ENCODE measurements at places on chromosomes 3 and 15. TPM values are rescaled to one million over a fixed set of nuclear protein-coding genes. Genes with fewer than 3 reads are reported as not detected.

The NLGN1 gene
- total RNA-seq, result not detected

- DNase-seq, result no peak
Measured at GRCh38 chr15:66819084-66819483, 117.0 kb downstream of the SMAD6 start.

DNA sequence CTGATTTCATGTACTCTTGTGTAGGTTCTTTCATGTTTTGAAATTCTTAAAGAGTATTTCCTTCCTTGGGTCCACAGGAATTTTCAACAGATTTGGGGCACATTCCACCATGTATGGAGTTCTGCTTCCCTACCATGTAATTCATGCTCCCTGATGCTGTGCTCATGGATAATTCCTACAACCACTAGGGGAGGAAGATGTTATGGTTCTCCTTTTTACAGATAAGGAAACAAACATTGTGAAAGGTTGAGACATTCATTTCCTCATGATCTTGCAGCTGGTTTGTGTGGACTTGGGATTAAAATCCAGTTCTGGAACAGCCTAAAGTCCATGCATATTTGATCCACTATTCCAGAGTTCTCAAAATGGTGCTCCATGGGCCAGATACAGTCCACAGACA is 174.9 kb upstream of the FRMD4B start:
- no peak for DNase-seq

GRCh38 chr3:89434621-89435380 is 327.4 kb downstream of the EPHA3 start:
- no peak for DNase-seq

DNA sequence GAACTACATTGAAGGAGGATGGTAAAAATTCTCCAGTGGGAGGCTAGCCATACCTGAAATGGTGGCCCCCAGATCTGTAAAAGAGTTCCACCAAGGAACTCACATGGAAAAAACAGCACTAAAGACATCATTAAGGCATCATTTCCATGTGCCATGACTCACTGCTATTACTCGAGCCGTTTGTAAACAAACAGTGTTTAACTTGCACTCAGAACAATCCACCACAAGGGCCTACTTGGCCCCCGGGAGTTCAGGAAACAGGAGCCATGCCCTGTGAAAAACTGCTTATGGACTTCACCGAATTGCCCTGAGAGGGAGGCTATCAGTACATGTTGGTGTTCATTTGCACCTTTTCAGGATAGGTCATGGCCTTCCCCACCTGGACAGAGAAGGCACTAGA is 18.2 kb downstream of the CCR4 start:
- DNase-seq, result no peak

The ZNF80 gene
- 1.4 TPM for total RNA-seq

DNA sequence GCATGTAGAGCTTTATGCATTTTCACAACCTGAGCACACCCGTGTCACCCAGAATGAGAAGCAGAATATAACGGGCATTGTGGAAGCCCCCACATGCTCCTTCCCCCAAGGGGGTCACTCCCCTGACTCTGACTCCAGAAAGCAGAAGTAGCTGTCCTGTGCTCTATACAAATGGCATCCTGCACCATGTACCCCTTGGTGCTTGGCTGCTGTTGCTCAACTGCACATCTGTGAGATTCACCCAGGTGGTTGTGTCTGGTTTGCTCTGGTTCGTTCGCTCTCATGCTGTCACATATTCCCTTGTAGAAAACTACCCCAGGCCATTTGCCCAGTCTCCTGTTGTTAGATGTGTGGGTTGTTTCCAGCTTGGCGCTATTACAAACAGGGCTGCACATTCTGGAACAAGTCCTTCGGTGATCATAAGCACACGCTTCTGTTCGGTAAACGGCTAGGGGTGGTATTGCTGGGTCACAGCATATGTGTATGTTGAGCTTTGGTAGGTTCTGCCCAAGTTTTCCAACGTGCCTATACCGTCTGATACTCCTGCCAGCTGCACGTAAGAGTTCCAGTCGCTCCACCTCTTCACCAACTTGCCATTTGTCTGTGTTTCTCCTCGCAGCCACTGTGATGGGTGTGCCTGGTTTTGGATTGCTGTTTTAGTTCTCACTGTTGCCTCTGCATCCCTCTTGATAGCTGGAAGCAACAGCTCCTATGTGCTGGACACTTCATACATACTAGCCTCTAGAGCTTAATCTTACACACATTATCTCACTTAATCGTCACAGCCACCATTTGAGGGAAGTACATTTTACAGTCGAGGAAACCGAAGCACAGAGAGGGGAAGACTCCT is 65.4 kb upstream of the SLC6A6 start:
- no peak for DNase-seq

- DNase-seq, result no peak
Measured at GRCh38 chr3:189685291-189685690, 54.1 kb downstream of the TP63 start.

DNA sequence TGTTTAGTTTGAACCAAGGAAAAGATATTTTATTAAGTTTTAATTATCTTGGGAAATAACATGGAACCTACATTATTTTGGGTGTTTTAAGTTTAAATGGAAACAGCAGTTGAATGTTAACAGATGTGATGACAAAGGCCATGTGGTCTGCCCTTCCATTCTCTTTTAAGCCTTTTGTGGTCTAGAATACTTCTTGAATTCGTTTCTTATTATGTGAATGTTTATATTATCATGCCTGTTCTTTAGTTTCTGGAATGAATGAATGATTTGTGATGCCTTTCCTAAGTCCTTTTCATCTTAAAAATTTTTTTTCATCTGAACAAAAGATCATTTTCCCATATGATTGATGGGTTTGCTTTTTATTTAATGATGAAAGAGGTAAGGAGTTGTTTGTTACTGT is 44.6 kb downstream of the SNRK start:
- DNase-seq, result no peak

DNA sequence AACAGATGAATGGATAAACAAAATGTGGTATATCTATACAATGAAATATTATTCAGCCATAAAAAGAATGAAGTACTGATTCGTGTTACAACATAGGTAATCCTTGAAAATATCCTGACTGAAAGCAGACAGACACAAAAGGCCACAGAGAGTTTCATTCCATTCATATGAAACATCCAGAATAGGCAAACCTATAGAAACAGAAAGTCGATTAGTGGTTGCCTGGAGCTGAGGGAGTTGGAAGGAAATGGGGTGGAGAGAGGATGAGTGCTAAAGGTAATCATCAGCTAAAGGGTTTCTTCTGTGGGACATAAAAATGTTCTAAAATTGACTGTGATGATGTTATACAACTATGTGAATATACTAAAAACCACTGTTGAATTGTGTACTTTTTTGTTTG is 22.9 kb downstream of the FOXP1 start:
- DNase-seq, result no peak

- no peak for DNase-seq
Measured at GRCh38 chr15:81087066-81087465, 47.0 kb upstream of the CFAP161 start.

- no peak for DNase-seq
Measured at GRCh38 chr15:38696790-38697495, 132.3 kb upstream of the RASGRP1 start.

The GOLGA8K gene
- 0.19 TPM for total RNA-seq

DNA sequence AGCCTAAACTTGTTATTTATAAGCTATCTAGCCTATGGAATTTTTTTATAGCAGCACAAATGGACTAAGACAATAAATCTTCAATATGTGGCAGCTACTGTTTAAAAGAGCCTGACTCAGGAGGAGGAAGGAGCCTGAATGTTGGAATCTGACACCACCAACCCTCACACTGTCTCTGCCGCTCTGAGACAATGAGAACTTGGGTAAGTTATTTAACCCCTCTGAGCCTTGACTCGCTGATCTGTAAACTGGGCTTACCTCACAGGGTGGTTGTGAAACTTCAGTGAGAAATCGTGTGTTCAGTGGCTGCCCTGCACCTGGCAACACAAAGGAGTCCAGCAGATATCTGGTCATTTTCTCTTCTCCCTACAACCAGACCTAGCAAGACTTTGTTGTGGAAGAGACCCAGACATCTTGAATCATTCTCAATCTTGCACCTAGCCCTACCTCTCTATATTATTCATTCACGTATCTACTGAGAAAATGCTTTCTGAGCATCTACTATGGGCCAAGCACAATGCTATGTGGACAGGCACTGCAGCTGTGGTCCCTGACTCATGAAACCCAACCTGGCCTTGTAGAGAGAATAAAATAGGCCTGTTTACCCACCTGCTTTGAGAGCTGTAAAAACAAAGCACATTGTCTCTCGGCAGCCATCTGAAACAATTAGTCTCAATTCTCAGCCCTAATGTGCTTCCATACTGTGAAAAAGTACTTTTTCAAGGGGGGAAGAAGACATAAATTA is 81.9 kb upstream of the SLC25A36 start:
- no peak for DNase-seq

The PPARG gene
- not detected for total RNA-seq

The USF3 gene
- 16.9 TPM for total RNA-seq

- DNase-seq, result no peak
Measured at GRCh38 chr3:87398168-87398801, 121.9 kb upstream of the POU1F1 start.

DNA sequence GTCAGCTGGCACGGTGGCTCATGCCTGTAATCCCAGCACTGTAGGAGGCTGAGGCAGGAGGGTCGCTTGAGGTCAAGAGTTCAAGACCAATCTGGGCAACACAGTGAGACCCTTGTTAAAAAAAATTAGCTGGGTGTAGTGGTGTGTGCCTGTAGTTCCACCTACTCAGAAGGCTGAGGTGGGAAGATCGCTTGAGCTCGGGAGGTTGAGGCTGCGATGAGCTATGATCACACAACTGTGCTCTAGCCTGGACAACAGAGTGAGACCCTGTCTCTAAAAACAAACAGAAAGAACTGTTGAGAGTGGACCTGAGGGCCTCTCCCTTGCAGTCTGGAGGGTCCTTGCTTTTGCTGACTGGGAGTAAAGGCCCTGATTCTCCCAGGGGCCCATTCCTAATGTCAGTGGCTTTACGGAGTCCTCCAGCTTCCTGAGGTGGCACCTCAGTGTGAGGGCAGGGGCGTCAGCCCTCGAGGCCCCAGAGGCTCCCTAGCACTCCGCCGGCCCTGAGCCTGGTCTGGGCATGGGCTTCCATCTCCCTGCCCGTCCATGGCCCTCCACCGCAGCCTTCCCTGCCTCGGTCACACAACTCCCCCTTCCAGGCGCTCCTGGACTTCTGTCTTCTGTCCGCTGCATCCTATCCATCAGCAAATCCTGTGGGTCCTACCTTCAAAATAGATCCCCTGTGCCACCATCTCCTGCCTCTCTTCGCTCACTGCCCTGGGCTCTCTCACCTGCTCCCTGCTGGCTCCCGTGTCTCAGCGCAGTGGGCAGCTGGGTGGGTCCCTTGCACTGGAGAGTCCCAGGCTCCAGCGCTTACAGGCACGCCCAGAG is 19.0 kb downstream of the FBLN2 start:
- no peak for DNase-seq

DNA sequence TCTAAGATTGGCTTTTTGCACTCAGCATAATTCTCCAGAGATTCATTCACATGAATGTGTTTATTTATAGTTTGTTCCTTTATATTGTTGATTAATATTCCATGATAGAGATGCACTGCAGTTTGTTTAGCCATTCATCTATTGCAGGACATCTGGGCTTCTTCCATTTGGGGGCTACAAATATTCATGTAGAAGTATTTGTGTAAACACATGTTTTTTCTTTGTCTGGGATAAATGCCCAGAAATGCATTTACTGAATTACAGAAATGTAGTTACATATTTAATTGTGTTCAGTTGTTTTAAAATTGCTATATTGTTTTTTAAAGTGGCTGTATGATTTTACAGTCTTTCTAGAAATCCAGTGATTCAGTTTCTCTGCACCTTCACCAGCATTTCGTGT is 635.0 kb downstream of the ZIC1 start:
- no peak for DNase-seq

DNA sequence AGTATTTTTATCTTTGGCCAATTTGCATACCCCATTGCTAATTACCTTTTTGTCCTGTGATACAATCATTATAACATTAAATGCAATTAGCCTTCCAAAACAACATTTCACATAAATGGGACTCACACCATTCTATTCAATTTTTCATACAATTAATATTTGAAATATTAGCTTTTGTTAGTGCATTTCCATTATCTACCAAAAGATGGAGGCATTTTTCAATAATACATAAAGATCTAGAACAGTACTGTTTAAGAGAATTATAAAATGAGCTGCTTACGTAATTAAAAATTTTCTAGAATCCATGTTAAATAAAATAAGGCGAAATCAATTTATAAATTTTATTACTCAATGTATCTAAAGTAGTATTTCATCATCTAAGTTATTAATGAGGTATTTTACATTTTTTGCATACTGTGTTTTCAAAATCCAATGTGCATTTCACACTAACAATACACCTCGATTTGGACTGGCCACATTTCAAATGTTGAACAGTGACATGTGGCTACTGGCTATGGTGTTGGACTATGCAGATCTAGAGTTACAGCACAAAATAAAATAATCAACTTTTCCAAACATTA is 74.3 kb downstream of the TJP1 start:
- no peak for DNase-seq

The THAP10 gene
- total RNA-seq, result not detected

GRCh38 chr15:67735896-67736295 is 89.4 kb upstream of the SKOR1 start:
- DNase-seq, result no peak

DNA sequence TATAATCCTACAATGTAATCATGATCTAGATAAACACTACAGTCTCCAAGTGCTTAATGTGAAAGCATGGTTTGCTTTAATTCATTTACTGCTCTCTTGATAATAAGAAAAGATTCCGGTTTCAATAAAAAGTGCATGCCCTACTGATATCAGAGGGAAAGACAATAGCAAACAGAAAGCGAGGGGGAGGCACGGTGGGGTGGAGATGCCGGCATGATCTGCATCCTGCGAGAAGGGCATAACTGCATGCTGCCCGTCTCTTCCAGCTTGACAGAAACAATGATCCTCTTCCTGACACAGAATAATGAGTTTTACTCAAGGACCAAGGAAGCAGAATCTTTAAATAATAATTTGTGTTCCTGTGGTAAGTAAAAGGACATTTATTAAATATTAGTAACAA is 51.7 kb downstream of the GOLIM4 start:
- no peak for DNase-seq

DNA sequence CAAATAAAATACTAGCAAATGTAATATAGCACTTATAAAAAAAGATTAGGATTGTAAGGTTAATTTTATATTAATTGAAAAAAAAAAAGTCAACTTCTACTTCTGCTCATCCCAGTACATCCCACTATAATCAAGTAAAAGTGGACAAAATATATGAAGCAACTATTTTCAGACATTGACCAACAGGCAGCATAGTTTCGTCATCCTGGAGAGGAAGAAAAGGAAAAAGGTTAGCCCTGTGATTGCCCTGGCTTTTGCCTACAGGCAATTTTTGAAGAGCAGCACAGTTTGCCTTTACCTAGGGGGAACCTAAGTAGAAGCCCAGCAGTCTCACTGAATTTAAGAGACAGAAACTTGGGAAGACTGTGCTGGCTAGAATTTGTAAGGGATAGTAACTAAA is 52.2 kb upstream of the ACTC1 start:
- DNase-seq, result no peak

The PPP1R14D gene
- not detected for total RNA-seq

- no peak for DNase-seq
Measured at GRCh38 chr15:85607842-85608241, 186.9 kb downstream of the KLHL25 start.

GRCh38 chr3:52393131-52393807 is 51.6 kb downstream of the SEMA3G start:
- no peak for DNase-seq

The SNX22 gene
- 0.73 TPM for total RNA-seq

The ALDH1A2 gene
- 0.73 TPM for total RNA-seq
